ENCODE measurements at places on chromosomes 12 and 14.

GRCh38 chr14:99234355-99234754 lies 37.6 kb downstream of the BCL11B start:
- DNase-seq = no peak

DNA sequence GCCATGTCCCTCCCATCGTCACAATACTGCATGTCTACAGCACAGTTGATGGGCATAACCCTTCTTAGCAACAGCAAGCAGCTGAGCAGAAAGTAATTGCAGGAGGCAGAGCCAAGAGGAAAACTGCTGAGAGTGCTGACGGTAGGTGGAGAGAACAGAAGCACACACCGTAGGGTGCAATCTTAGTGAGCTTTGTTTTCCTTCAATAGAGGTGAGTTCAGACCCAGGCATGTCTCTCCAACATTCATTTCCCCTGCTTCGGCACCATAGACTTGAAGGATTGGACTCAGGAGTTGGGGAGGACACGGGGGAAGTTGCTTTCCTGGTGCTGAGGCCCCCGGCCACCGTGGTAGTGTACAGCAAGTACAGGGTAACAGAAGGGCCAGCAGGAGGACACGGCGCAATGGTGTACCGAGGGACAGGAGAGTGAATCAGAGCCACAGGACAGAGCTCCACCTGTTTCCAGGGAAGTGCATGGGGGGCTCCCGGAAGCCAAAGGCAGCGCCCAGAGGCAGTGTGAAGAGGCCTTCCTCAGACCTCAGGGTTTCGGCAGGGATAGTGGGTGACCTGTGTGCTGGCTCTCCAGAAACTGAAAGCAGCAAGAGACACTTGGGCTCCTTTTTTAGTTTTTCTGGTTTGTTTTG lies 36.3 kb upstream of the SINHCAF start:
- DNase-seq = no peak

GRCh38 chr14:46250113-46250703 lies 401.4 kb downstream of the RPL10L start:
- no peak for DNase-seq

DNA sequence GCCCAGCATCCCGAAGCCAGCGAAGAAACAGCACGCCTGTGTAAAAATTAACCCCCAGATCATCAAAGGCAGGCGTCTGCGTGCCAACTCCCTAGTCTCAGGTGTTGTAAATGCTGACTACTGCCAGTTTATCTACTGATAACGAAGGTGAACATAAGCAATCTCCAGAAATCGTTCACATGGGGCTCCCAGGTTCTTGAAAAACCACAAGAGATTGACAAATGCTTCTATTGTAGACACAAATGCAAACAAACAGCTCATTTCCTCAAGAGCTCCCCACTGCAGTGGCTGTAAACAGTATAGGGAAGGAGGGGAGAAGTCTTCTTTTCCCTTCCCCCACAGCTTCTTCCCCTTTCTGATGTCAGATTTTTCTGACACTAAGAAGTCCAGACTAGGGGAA lies 5.3 kb upstream of the PLEKHG3 start:
- no peak for DNase-seq
